SW 1271 (cell line): ENCODE measurements at places on chromosomes 2 and 18.

DNA sequence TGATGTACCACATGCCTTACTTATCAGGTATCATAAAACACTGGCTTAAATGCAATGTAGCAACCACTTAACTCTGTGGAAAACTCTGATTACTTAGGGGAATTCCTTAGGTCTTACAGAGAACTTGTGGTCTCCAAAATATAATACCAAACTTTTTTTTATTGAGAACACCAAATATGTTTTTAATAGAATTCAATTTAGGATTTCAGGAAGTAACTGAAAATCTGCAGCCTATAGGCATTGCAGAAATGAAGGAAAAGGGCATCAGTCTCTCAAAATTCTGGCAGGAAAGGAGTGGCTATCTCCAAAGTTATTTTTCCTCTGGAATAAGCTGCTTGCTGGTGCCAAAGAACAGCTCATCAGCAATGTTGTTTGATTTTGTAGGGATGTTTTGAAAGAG, 105.3 kb upstream of the UGP2 start:
- DNase-seq: no peak

DNA sequence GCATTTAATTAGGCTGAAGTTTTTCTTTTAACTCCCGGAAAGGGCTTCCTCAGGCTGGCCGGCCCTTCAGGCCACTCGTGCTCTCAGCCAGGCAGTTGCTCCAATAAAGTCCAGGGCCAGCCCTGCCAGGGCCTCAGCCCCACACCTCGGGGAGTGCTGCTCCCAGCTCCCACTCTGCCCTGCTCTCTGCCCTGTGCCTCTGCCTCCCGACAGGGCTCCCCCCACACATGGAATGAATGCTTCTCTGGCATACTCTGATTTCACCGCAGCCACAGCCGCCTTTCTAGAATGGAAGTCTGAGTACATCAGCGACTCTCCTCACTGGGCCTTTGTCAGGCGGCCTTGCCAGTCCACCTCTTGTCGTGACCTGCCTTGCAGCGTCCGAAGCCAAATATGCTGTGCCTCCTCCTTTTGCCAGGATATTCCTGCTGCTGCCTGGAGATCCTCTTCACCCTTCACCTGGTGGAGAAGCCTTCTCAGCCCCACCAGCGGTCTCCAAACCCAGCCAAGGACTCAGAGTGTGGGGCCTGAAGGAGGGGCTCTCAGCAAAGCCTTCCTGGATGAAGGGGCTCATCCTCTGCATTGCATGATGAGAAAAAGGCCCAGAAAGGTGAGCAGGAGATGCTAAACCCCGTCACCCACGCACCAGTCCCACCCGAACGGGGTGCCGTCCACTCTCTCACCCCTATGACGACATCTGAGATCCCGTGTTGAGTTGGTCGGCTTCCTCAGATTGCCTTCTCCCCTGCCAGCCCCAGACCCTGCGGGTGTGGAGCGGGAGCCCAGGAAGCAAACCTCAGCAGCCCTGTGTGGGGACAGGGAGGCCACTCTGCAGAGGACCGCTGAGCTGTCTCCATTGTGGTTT, 472.7 kb upstream of the HS6ST1 start:
- DNase-seq: no peak

- no peak for DNase-seq
Measured at GRCh38 chr2:224908818-224909217, 133.4 kb downstream of the DOCK10 start.

GRCh38 chr18:36634573-36635216, 194.1 kb downstream of the TPGS2 start:
- no peak for DNase-seq

GRCh38 chr18:79560861-79561210, 118.8 kb upstream of the CTDP1 start:
- DNase-seq: no peak

DNA sequence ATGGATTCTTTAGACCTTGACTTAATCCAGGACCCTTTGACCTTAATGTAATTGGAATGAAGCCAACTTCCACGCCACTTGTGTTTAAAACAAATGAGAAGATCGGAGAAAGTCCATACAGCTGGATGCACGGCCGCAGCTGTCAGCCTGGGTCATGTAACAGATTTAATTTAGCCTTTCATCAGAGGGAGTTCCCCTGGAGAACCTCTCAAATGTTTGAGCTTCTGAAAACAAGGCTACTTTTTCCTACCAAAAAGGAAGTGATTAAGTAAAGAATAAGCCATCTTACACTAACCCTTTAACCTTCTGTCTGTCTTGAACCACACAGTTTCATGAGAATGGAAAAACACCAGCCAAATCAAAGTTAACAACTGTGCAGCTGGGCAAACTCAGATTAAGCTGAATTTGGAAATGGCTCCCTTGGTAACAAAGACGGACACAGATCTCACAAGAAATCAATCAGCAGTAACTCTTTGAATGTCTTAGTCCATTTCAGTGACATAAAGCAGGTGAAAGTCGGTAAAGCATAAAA, 103.6 kb downstream of the DOCK10 start:
- no peak for DNase-seq

GRCh38 chr2:233828546-233829192, 25.7 kb downstream of the HJURP start:
- no peak for DNase-seq

DNA sequence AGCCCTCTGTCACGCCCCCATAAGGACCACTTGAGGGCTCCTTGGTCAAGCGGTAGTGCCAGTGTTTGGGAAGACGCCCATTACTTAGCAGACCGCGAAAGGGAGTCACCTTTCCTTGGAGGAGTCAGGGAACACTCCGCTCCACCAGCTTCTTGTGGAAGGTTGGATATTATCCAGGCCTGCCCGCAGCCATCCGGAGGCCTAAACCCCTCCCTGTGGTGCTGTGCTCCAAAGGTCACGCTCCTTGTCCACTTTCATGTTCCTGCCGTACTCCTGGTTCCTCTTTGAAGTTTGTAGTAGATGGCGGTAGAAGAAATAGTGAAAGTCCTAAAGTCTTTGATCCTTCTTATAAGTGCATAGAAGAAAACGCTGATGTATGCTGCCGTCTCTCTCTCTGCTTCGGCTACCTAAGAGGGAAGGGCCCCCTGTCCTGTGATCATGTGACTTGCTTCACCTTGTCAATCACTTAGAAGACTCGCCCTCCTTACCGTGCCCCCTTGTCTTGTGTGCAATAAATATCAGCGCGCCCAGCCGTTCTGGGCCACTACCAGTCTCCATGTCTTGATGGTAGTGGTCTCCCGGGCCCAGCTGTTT, 1.7 kb upstream of the CATIP start:
- no peak for DNase-seq

GRCh38 chr2:184562532-184562931, 35.8 kb upstream of the ZNF804A start:
- no peak for DNase-seq

DNA sequence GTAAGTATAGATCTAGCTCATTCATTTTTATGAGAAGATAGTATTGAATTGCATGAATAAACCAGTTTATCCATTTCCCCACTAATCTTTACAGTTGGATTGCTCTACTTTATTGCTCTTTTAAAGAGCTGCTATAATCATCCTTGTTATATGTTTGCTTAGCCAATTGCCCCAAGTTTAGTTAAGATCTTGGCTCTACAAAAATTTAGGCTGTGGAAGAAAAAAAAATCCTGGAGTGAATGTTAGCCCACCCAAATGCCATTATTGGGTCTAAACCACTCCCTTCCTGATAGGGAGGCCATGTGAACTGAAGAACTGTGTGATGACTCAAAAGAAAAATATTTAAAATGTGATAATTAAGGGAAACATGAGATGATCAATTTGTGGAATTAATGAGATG, 2.9 kb downstream of the ALS2 start:
- DNase-seq: no peak

GRCh38 chr2:211216221-211216620, 659.8 kb downstream of the CPS1 start:
- no peak for DNase-seq

GRCh38 chr18:69518989-69519388, 118.3 kb downstream of the DOK6 start:
- no peak for DNase-seq

DNA sequence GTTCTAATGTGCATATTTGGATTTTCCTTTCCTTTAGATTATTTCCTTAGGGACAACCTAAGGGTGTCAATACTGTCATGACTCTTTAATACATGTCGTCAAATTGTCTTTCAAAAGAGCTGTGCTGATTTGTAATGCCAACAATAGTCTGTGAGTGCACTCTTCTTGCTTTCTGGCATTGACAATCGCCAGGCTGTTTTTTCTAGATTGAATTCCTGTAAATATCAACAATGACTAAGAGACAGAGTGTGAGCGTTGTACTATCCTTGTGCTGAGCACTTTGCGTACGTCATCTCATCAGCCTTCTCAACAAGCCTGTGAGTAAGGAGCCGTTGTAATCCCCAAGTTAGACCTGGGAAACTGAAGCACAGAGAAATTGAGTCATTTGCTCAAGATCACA, 96.0 kb downstream of the ACOXL start:
- no peak for DNase-seq

- no peak for DNase-seq
Measured at GRCh38 chr2:67399831-67400489, 2.8 kb downstream of the ETAA1 start.

DNA sequence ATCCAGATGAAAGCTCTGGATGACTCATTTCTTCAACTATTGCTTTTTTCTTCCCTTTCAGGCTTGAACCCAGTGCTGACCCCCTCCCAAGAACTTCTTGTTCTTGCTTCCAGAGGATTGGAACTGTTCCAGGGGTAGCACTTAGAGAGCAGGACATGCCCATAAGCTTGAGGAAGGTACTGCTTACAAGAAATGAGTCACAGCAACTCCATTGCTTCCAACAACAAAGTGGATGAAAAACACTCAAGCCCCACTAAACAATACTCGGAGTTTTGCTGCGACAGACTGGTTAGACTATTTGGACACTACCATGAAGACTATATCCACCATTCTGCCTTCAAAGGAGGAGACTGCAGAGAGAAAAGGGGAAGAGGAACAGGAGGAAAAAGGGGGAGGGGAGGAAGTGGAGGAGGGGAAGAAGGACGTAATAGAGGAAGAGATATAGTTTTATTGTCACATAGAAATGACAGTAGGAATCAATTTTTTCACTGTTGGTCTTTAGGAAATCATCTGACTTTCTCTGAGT, 1.6 kb upstream of the EPC2 start:
- DNase-seq: no peak

DNA sequence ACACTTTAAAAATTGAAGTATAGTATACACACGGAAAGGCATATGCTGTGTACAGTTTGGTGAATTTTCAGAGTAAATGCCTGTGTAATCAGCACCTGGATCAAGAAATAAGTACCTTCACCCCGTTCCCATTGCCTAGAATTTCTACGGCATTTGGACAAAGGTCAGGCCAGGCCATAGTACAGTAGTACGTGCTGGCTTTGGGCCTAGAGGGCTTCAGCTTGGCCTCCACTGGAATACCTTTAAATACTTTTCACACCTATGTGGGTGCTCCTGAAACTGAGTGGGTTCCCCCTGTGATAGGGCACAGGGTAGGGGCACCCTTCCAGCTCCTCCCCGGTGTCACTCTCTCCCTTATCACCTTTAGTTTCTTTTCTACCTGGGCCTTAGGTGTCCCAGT, 26.5 kb downstream of the TET3 start:
- DNase-seq: no peak

DNA sequence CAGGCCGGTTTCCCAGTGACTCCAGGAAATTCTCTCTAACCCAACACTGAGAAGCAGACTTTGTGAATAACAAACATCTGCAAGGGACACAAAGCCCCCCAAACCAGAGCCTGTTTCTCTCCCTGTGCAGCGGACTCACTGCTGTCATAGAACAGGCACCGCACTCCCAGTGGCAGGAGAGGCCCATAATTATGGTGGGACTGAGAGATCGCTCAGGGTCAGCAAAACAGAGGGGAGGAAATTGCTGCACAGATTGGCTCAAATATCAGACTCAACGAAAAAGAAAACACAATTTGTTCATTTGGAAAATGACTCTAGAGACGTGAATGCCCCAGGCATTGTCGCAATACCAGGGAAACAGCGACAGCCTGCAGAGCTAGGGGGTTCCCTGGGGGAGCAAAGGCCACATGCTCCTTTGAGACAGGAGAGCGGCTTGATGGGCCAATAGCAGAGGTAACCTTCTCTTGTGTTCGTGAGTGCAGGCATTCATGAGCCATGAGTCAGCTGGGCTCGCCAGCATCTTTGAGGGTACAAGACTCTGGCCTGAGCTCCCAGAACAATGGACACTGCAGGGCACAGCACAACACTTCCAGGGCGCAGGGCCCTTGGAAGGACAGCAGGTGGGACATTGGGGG, 143.3 kb upstream of the KLHL29 start:
- DNase-seq: no peak

DNA sequence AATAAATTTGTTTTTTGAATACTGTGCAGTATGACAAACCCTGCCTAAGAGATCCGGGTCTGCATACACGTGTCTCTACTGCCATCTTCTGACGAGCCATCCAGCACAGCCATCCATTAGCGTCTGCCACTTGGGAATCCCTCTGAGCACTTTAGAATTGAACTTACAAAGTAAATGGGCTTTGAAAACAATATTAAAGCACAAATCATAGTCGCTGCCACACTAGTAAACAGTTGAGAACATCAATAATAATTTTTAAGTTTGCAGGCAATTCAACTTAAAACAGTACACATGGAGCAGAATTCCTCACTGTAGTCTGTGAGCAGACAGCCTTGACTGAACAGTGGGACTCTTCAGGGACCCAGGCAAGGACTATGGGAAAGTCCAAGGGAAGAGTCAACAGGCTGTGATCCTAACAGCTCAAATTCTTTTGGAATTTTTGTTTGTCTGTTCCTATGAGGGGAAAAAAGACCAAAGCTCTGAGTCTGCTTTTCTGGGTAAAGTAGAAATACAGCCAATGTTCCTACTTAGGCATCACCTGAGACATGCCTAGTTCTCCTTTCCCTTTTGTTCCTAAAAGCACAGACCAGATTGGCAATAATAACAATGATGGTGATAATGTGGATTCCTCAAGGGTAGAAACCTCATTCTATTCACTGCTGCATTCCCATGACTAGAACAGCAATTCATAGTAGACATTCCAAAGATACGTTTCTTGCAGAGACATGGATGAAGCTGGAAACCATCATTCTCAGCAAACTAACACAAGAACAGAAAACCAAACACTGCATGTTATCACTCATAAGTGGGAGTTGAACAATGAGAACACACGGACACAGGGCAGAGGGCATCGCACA, 92.9 kb downstream of the MREG start:
- peak; percentile 8 for DNase-seq

- no peak for DNase-seq
Measured at GRCh38 chr2:239602290-239603282, 201.8 kb upstream of the HDAC4 start.

DNA sequence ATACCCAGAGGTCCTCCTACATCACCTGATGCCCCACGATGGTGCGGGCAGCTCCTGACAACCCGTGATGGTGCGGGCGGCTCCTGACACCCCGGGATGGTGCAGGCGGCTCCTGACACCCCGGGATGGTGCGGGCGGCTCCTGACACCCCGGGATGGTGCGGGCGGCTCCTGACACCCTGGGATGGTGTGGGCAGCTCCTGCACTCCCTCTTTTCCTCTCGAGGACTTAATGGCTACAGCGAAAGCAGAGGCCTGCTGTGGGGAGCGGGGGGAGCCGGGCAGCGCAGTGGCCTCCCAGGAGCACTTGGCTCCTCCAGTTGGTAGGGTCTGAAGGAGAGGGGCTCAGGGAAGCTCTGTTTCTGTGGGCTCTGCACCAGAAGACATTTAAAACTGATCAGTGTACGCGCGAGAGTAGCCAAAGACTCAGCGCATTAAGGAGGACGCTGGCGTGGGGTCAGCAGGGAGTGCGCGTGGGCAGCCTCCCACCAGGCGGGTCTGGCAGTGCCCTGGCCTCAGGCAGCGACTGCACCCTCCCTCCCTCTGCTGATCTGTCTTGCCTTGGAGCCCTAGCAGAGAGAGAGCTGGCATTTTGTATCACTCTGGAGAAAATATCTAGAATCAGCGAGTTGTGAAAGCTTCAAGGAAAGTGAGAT, 464.5 kb upstream of the MYT1L start:
- no peak for DNase-seq

GRCh38 chr18:22702806-22703205, 230.3 kb upstream of the RBBP8 start:
- DNase-seq: no peak
